Dermis microvascular lymphatic vessel endothelial cell (primary cell): ENCODE measurements at places on chromosomes 7 and 10.

GRCh38 chr7:123948136-123948535, 23.1 kb downstream of the SPAM1 start:
- DNase-seq = no peak

DNA sequence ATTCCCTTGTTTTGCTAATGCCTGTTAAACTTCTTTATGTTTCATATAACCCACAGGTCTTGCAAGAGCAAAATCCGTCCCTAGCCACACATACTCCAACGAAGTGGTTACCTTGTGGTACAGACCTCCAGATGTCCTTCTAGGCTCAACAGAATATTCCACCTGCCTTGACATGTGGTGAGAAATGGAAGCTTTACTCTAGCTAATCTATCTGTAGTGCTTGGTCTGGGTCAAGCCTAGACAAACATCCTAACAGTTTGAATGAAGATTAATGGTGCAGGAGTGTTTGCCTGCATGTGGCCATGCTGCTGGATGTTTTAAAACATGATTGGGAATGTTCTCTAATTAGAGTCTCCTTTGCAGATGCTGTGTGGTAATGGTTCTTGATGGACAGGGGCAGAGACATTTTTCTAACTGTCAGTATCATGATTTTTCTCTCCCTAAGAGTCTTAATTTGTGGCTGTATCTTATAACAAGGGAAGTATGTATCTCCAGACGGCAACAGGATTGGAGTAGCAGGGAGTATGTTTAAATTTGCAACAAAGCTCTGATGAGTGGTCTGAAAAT, 308.5 kb upstream of the FZD1 start:
- no peak for DNase-seq

GRCh38 chr10:61905837-61906561, 4.5 kb downstream of the ARID5B start:
- DNase-seq = no peak

DNA sequence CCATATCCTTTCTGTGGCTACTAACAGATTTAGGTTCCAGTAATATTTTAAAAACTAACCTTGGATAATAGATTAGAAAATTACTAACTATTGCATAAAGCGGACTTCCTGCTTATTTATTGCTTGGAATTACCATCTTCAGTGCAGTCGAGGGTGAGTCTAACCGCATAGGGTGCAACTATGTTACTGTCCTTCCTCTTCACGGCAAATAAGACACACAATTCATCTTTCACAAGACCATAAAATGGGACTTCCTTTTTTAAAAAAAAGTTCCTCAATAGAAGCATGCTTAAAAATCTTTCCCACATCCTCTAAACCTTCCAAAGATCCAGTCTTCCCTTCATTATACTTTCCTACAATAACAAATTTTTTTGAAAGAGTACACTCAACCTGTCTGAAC, 2.1 kb downstream of the SLC25A40 start:
- no peak for DNase-seq

DNA sequence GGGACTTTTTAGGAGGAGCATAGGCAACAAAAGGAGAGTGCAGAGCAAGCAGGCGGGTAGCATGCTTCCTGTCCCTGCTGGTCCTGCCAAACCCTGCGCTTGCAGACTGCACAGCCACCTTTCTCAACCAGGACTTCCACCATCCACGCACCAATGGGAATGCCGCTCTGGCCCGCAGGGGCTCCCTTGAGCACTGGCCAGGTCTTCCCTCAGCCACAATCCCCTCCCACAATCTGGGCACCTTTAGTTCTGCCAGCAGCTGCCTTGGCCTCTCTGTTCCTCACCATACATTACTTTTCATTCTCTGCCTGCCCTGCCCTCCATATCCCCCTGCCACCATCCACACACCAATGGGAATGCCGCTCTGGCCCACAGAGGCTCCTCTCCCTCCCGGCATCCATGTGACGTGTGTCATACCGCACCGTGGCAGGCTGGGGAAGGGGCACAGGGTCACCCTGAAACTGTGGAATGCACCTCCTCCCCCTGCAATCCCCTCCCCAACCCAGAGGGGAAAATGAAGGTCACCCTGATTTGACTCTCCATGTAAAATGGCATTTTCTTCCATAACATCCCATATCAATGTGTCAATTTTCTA, 97.3 kb upstream of the MACROH2A2 start:
- no peak for DNase-seq

- DNase-seq = no peak
Observed at GRCh38 chr7:35504365-35504764, 190.6 kb downstream of the HERPUD2 start.

- no peak for DNase-seq
Observed at GRCh38 chr7:46386428-46387399, 465.6 kb upstream of the IGFBP3 start.

DNA sequence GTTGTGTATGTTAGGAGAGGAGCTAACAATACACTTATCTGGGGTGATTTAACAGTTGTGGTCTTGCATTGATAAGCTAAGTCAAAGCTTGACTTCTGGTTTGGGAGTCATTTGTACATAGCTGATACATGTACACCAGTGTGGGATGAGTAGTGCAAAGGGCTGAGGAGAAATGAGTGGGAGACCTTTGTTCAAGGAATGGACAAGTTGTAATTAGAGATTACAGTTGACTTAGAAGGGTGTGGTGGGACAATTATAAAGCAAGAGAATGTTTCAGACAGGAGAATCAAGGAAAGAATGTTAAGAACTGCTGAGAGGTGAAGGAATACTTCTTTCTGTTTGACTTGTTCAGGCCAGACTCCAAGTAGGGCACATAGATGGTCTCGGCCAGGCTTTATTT, 209.7 kb upstream of the STEAP4 start:
- no peak for DNase-seq

GRCh38 chr10:113113918-113114317, 163.9 kb downstream of the TCF7L2 start:
- no peak for DNase-seq

- DNase-seq = no peak
Observed at GRCh38 chr7:121436688-121437087, 40.6 kb upstream of the FAM3C start.

GRCh38 chr10:22319547-22319979, 1.3 kb upstream of the BMI1 start:
- DNase-seq = no peak

- no peak for DNase-seq
Observed at GRCh38 chr7:141915565-141915964, 634 bp upstream of the OR9A4 start.

- peak; percentile 82 for DNase-seq
Observed at GRCh38 chr7:130896898-130897514, 163.0 kb upstream of the KLF14 start.

GRCh38 chr10:34647160-34647559, 167.9 kb downstream of the PARD3 start:
- DNase-seq = no peak

DNA sequence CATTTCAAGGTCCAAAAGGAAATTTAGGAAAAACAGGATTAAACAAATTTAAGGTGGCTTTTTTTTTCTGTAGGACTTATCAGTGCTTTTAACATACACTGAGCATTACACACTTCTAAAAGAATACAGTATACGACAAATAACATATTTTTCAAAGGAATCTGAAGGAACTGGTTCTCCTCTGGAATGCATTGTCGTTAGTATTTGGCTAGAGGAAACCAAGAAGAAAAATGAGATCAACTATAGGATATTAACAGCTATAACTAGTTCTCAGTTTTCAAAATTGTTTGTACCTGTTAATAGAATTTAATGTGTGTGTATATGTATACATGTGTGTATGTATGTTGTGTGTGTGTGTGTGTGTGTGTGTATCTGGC, 50.1 kb upstream of the ADAM12 start:
- no peak for DNase-seq

DNA sequence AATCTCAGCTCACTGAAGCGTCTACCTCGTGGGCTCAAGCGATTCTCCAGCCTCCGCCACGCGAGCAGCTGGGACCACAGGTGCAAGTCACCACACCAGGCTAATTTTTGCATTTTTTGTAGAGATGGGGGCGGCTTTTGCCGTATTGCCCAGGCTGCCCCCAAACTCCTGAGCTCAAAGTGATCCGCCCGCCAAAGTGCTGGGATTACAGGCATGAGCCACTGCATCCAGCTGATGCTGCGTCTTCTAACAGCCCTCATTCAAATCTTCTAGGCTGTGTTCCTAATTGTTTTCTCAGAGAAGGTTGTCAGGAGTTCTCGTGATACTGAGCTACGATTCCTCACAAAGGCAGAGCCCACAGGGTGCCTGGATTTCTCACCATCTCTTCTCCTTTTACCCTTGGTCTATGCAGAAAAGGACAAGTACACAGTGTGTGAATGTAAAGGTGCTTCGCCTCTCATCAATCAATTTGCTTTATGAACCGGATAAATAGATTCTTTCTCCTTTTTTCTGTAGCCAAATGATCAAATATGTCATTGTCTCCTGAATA, 247.3 kb upstream of the PTN start:
- DNase-seq = no peak

DNA sequence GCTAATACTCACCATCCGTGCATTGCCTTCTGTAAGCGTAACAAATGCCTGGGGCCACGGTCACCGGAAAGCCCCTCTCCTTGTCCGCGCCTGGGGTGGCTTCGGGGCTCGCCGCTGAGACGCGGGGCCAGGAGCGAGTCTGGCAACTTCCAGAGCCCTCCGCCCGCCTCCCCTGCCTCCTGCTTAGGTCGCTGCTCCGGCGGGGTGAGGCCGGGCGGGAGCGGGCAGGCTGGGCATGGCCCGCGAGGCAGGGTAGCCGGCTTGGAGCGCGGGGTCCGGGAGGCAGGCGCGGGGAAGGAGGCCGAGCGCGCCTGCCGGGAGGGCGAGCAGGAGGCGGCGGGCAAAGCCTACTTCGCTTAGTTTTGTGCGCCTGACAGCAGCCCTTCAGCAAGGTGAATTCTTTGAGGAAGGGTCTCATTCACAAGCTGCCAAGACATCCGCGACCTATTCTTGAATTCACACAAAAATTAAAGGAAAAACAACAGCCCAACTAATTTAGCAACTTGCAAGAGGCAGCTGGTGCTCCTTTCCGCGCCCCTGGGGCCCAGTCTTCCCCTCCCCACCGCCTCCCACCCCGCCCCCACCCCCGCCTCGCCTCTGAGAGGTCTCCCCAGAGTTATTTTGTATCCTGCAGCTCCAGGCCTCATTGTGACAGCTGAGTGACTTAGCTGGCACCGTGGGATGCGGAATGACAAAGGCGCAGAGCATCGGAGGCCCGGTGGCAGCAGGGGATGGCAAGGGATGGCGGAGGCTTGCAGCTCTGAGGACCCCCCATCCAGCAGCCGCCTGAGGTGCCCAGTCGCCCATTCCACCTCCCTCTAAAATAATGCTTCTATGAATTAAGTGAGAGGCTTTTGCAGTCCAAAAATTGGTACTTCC, 12.8 kb upstream of the KAT6B start:
- DNase-seq = no peak

GRCh38 chr10:82759050-82759449, 884.1 kb downstream of the NRG3 start:
- no peak for DNase-seq
